ENCODE measurements at places on chromosomes 13 and 19.

- DNase-seq: no peak
These were observed 7.6 kb downstream of the EFNB2 start for GRCh38 chr13:106527826-106528225.

GRCh38 chr19:55176076-55176475 is 4.0 kb downstream of the SYT5 start:
- DNase-seq: no peak

GRCh38 chr19:45457776-45458175 is 10.0 kb upstream of the FOSB start:
- no peak for DNase-seq

DNA sequence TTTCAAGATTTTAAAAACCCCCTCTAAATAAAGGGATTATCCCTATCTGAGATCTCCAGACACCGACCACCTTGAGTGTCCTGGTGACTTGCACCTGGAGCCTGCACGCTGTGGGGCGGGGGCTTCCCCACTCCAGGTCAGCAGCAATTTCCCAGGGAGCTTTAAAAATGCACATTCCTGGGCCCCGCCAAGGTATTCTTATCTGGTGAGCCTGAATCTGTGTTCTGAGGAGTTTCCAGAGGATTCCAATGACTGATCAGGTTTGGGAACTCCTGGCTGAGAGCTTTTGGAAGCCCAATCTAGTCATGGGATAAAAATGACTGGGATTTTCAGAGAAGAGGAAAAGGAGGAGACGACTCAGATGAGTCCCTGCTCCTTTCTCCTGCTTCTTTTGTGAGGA is 66.1 kb downstream of the FGF9 start:
- no peak for DNase-seq

GRCh38 chr13:73216381-73216831 is 157.6 kb downstream of the KLF5 start:
- peak; percentile 91 for DNase-seq

- no peak for DNase-seq
These were observed 10.6 kb downstream of the NCLN start for GRCh38 chr19:3196064-3196932.

- DNase-seq: no peak
These were observed 191.0 kb upstream of the NBEA start for GRCh38 chr13:34751044-34751443.

- no peak for DNase-seq
These were observed 4.8 kb downstream of the LENG9 start for GRCh38 chr19:54458648-54459281.

- peak; percentile 62 for DNase-seq
These were observed 2758.2 kb downstream of the PCDH9 start for GRCh38 chr13:64471916-64472315.

DNA sequence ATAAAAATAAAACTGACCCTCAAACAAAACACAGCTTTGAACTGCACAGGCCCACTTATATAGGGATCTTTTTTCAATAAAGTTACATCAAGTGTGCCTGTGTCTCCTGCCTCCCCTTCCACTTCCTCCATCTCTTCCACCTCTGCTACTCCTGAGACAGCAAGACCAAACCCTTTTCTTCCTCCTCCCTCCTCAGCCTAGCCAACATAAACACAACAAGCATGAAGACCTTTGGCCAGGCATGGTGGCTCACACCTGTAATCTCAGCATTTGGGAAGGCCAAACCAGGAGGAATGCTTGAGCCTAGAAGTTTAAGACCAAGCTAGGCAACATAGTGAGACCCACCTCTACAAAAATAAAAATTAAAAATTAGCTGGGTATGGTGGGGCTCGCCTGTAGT is 72.6 kb downstream of the ELF1 start:
- DNase-seq: no peak

DNA sequence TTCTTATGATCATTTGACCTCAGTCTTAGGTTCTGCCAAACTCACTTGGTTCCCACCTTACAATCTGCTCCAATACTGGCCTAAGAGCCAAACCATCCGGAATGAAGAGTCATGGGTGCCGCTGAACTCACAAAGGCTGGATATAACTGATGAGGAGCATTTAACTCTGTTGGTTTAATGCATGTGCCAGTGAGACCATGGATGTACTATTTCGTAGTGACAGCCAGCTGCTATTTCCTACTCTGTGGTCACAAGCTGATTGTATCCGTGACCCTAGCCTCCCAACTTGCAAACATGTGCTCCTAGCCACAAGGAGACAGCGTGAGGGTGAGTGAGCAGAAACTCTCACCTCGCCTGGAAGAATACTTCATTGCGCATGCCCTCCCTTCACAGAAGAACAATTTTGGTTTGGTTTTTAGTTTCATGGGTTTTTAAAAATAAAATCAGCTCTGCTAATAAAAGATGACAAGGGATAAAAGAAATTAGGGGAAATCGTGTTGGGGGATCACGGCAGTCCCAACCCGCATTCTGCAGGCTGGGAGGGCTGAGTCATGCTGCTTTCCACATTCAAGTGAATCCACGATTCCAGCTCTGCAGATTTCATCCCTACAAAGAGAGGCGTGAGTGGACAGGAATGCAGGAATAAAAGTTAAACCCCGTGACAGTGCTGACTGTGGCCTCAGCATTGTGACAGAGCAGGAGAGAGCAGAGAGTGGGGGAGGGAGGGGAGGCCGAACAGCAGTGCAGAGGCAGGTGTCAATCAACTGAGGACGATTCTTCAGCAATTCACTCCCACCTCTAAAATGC is 66.8 kb upstream of the RAP2A start:
- peak; percentile 78 for DNase-seq

- DNase-seq: no peak
These were observed 22.5 kb downstream of the PABPC3 start for GRCh38 chr13:25118378-25118905.

DNA sequence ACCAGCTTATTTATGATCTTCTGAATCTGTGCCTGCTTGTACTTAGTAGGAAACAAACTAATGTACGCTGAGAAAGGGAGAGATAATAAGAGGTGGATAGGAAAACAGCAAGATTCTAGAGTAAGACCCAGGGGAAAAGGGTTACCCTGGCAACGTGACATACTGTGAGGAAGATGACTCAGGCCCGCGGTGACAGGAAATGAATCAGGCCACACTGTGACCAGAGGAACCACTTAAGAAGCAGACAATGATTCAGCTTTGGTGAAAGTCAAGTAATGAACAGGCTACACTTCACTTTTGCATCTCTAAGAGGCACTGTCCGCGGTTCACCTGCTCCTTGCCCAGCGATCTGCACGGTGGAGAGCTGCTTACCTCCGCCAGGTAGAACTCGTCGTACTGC is 158.2 kb downstream of the NALCN start:
- DNase-seq: peak; percentile 96

DNA sequence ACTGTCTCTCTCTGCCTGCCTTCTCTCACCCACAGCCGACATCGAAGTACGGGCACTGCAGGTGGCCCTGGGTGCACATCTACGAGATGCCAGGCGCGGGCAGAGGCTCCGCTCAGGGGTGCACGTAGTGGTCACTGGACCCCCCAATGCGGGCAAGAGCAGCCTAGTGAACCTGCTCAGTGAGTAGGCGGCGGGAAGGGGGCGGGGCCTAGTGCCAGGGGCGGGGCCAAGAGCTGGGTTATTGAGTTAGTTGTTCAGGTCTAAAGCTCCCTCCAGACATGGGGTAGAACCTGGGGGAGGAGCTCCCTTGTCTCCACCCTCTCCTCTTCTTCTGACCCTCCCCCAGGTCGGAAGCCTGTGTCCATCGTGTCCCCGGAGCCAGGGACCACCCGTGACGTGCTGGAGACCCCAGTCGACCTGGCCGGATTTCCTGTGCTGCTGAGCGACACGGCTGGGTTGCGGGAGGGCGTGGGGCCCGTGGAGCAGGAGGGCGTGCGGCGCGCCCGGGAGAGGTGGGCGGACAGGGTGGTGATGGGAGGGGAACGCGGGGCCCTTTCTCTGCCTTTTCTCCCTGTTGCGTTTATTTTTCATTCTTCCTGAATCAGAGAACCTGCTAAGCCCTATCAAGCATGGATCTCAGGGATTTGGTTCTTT is 1.9 kb downstream of the GTPBP3 start:
- no peak for DNase-seq

- DNase-seq: no peak
These were observed 107.3 kb upstream of the ZNF507 start for GRCh38 chr19:32238076-32238475.
